Left lung (tissue), 14 donors: ENCODE measurements at places on chromosomes 1 and 21. TPM values are rescaled to one million over a fixed set of nuclear protein-coding genes. Genes with fewer than 3 reads are reported as not detected.

- no peak for DNase-seq
Measured at GRCh38 chr1:168673974-168674683, 54.9 kb downstream of the DPT start.

DNA sequence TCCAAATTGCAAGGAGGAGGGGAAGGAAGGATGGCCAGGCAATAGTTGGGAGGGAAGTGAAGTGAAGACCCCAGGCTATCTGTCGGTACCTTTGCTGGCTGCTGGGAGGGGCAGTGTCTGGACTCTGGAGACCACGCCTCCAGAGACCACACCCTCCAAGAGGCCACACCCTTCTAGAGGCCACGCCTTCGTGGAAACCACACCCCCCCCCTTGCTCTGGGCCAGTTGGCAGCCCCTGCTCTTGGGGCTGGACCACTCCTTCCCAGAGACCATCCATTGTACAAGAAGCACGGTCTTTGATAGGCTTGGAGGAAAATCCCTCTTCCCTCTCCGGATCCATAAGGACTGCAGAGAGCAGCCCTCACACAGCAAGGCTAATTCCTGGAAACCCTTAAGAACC, 73.1 kb downstream of the RYR2 start:
- no peak for DNase-seq

- DNase-seq = no peak
Measured at GRCh38 chr1:14773396-14774025, 175.0 kb downstream of the KAZN start.

DNA sequence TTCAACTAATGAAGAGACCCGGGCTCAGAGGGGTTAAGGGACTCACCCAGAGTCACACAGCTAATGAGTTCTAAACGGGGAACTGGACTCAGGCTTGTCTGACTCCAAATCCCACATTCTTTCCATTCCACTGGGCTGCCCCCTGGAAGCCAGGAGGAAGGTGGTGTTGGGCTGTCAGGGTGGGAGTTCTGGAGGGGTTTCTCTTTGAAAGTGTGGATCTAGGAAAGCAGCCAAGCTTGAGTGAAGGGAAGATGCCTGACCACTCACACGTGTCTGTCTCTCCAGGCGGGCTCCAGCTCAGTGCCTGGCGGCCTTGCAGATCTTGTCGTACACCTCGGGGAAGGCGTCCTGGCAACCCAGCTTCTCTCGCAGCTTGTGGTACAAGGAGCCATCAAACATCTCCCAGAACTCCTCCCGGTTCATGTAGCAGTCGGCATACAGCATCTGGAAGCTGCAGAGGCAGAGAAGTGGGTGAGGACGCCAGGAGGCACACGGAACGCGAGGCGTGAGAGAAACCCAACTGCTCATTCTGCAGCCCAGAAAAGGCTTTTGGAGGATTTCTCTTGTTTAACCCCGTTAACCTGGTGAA, 35.0 kb downstream of the DHCR24 start:
- no peak for DNase-seq

DNA sequence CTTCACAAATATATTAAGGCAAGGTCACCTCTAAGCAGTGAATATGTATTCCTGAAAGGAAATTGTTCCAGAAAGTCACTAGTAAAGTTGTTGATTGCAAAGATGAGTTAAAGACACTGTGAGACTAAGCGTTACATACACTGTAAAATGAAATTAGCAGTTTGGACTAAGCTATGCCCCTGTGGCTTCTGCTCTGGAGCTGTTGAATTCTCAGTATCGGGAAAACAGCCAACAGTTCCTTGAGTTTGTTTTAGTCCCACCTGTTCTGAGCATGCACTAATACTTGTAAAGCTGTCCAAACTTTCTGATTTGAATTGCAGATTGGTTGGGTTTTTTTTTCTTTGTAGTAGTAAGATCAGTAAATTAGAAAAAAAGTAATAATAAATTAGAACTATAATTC, 21.0 kb downstream of the ANGPTL1 start:
- no peak for DNase-seq

GRCh38 chr1:111920221-111921024, 69.0 kb downstream of the KCND3 start:
- DNase-seq = no peak

DNA sequence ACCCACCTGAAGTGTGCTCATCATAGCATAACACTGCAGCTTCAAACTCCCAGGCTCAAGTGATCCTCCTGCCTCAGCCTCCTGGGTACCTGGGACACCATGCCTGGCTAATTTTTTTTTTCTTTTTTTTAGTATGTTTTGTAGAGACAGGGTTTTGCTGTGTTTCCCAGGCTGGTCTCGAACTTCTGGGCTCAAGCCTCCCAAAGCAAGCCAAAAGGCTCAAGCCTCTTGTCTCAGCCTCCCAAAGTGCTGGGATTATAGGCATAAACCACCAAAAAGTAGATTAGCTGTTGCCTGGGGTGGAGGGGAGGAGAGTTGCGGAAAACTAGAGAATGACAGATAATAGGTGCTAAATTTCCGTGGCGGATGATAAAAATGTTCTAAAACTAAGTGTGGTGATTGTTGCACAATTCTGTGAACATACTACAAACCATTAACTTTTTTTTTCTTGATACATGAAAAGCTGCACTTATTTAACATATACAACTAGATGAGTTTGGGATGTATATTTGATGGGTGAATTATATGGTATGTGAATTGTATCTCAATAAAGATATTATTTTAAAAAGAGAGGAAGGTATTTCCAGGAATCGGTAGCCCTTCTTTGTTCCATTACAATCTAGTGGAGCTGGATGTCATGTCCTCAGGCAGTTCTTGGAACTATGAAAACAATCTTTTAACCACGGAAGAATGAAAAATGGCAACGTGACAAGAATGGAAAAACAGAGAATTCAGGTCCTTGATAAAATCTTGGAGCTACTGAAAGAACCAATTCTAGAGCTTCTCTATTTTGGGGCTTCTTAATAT, 27.3 kb upstream of the MED18 start:
- DNase-seq = no peak

GRCh38 chr1:107680579-107680985, 284.4 kb downstream of the VAV3 start:
- no peak for DNase-seq

DNA sequence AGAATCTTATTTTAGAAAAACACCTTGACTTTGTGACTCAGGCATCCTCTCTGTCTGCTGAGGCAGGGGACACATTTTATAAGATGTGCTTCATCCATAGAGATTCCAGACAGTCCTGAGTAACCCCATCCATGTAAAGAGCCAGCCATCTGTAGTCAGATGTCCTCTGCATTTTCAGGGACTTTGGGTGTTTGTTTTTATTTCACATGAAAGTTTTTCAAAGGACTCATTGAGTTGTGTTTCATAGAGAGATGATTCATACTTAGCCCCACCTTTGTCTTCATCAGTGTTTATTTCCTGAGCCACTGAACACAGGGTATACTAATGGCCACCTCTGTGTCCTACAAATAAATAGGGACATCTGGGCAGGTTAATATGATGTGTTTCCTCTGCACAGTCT, 280.4 kb downstream of the CACNA1E start:
- no peak for DNase-seq

DNA sequence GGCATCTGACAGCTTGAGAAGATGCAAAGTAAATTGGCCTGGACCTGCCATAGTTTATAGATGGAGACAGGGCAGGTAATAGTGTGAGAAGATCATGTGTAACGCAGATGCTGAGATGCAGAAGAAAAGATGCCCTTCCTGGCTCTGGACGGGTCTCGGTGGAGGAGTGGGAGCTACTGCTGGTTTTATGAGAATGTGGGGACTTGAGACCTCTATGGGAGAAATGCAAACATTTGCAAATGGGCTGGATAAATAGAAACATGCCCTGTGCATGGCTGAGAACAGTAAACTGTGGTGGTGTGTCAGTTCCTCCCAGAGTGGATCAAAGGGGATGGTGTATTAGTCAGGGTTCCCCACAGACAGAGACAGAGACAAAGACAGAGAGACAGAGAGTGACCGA, 21.9 kb downstream of the UBASH3A start:
- DNase-seq = no peak

DNA sequence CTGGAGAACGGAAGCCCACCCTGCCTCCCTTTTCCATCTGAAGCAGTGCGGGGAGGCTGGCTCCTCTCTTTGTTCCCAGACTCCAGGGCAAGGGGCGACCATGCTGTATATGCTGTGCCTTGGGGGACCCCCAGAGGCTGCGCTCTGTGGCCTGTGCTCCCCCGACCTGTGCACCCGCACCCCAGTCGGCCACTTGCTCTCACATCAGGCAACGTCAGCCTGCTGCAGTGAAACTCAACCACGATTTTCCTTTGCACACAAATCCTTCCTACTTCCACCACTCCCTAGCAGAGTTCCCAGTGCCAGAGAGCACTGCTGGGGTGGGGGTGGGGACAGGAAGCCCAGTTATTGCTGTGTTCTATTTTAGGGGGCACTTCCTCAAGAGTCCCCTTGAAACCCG, 52.5 kb downstream of the SIM2 start:
- no peak for DNase-seq

DNA sequence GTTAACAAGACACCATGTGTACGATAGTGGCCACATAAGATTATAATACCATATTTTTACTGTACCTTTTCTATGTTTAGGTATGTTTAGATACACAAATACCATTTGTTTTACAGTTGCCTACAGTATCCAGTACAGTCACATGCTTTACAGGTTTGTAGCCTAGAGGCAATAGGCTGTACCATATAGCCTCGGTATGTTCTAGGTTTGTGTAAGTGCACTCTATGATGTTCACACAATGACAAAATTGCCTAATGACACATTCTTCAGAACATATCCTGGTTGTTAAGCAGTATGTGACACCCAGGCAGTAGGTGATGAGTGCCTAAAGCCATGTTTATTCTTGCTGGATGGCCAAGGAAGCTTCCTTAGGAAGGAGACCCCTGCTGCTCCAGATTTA, 111.8 kb downstream of the PAPPA2 start:
- DNase-seq = no peak

DNA sequence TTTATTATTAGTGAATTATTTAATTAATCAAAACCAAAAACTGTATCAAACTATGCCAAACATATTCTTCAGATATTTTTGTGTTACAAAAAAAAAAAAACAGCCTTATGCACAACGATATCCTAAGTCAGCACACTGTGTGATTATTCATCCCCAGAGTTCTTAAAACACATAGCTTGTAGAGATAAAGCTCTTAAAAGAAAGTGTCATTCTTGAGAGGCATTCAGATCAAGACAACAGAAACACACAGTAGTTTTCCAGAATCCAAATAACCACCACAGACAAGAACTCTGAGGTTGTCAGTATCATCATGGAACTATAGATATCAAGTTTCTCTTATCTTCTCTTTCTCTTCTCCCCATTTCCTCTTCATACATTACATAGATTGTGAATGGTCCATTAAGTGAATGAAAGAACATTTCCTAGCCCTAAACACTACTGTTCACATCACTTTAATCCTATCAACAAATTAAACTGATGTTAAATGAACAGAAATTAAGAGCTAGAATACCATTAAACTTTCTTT, 13.5 kb downstream of the ZZZ3 start:
- DNase-seq = no peak

GRCh38 chr1:952201-952600, 6.9 kb downstream of the NOC2L start:
- no peak for DNase-seq

DNA sequence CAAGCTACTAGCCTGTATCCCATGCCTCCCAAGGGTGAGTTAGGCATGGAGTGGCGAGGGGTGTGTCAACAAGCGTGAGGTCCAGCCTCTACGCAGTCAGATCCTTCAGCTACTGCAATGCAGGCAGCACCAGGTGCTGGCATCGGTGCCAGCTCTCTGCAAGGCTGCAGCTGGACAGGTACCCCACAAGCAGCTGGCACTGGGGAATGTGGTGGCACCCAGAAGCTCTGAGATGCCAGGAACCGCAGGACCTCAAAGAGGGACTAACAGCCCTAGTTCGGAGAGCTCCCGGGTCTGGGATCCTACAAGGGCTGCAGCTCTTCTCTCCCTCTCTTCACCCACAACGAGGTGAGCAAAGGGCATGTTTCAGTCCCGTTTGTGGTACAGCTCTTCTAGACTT, 974.5 kb downstream of the LTN1 start:
- no peak for DNase-seq

GRCh38 chr1:11944358-11944931, 9.9 kb downstream of the PLOD1 start:
- DNase-seq = no peak

DNA sequence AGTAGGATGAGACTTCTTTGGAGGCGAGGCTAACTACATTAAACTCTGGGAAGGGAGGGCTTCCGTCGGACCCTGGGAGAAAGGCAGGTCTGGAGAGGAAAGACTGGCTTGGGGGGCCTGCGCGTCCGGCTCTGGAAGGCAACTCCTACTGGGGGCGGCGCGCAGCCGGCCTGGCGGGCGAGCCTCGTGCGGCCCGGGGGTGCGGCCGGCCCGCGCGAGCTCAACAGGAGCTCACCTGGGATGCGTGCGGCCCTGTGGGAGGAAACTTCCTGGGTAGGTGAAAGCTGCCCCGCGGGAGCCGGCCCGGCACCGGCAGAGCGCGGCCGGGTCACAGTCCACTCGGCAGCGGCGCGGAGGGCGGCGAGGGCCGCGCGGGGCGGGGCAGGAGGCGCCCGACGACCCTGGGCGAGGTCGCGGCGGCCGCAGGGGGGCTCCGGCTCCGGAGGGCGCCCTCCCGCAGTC, 449 bp downstream of the EPS15 start:
- DNase-seq = no peak

- no peak for DNase-seq
Measured at GRCh38 chr21:35338881-35339632, 290.0 kb upstream of the RUNX1 start.

GRCh38 chr1:78475888-78476610, 14.7 kb upstream of the PTGFR start:
- DNase-seq = no peak

YOD1 gene
- 7.3 TPM for total RNA-seq

ANKRD35 gene
- 3.4 TPM for total RNA-seq

AADACL3 gene
- total RNA-seq = not detected

RXFP4 gene
- not detected for total RNA-seq

SMPDL3B gene
- total RNA-seq = 14.8 TPM
